ENCODE measurements at places on chromosomes 12 and 14.

GRCh38 chr12:56221232-56221756 lies 428 bp downstream of the RNF41 start:
- no peak for DNase-seq

GRCh38 chr12:10952645-10953044 lies 13.6 kb upstream of the TAS2R14 start:
- DNase-seq = no peak

DNA sequence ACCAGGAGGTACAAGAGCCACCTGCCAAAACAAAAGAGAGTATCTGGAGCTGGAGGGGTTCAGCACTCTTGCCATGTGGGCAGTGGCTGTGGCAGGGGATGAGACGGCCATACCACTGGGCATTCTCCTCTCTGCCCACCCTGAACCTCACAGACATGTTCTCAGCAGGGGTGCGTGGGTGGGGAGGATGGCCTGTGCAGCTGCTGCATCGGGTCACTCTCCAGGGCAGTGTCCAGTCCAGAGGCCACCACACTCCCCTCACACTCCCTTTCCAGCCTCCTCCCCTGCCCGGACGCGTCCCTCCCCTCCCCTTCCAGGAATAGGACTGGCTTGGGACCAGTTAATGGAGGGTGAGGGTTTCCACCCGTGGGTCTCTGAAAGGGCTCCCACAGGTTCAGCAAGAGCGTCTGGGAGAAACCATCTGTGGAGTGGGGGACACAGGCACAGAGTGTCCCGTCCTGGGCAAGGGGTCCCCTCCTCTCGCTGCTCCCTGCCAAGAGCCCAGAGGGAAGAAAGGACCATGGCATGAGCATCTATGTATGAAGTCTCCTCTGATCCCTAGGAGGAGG lies 501 bp downstream of the C1R start:
- DNase-seq = no peak

DNA sequence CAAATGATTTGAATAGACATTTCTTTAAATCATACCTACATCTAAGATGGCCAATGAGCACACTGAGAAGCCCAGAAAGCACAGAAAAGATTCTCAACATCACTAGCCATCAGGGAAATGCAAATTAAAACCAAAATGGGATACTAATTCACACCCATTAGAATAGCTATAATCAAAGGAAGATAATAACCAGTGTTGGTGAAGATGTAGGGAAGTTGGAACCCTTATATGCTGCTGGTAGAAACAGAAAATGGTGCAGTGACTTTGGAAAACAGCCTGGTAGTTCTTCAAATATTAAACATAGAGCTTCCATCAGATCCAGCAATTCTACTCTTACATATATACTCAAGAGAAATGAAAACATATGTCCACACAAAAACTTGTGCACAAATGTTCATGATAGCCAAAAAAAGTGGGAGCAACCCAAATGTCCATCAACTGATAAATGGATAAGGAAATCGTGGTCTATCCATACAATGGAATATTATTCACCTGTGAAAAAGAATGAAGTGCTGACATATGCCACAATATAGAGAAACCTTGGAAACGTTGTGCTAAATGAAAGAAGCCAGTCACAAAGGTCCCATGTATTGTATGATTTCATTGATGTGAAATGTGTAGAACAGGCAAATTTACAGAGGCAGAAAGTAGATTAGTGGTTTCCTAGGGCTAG lies 24.4 kb downstream of the SYNE3 start:
- DNase-seq = no peak

DNA sequence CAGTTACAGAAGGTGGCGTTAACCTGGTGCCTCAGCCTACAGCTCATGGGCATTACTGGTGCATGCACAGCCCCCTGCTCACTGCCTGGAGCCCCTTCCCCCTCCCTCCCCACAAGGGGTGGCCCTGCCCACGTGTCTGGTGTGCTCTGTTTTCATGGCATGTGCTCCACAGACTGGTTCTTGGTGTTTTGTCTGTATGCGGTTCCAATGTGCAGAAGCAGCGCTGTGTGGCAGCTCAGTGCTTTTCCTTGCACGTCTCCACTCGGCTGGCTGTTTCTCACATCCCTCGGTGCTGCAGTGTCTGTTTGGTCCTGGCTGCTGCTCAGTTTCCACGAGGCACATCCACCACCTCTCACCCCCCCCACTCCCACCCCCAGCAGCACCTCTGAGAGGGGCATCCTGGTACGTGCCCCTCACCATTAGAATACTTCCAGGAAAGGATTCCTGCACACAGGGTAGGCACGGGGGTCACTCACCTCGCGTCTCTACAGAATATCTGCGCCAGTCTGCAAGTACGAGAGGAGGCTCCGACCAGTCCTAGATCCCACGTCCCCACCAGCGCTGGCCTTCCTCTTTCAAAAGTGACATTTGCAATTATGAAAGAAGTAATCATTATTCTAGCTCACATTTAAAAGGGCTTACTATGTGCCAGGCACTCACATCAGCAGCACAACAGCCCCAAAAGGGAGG lies 27.1 kb downstream of the DIO3 start:
- no peak for DNase-seq

GRCh38 chr12:124720004-124720680 lies 143.5 kb downstream of the SCARB1 start:
- DNase-seq = peak; percentile 83

- no peak for DNase-seq
Measured at GRCh38 chr12:39277416-39277815, 165.5 kb downstream of the KIF21A start.

DNA sequence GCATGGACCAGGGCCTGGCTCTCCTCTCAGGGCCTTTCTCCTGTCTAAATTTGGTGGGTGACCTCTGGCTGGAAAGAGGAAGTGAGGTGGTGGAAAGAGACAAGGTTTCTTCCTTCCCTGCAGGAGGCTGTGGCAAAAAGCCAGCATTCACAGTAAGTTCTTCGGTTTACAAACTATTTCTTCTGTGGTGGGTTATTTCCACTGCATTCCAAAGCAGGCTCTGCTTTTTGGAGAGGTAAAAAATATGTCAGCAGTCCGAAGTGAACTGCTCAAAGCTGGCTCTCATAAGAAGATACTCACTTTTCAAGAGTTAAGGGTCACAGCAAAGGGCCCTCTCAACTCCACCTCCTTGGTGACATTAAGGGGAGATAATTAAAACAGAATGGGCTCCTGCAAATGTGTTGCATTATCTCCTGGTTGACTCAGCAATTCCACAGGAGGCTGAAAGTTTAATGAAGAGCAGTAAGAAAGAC lies 48.9 kb upstream of the POC1B start:
- DNase-seq = no peak

DNA sequence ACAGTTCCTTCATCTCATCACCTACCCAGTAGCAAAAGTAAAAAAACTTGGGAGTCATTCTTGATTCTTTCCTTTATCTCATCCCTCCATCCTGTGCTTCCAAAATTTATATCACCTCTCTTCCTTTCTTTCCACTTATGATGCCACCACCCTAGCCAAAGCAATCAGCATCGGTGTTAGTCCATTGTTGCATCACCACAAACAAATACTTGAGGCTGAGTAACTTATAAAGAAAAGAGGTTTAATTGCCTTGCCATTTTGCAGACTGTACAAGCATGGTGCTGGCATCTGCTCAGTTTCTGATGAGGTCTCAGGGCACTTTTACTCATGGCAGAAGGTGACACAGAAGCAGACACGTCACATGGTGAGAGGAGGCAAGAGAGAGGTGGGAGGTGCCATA lies 19.8 kb upstream of the CATSPERB start:
- no peak for DNase-seq

GRCh38 chr12:47769234-47770085 lies 3.6 kb upstream of the SLC48A1 start:
- no peak for DNase-seq

DNA sequence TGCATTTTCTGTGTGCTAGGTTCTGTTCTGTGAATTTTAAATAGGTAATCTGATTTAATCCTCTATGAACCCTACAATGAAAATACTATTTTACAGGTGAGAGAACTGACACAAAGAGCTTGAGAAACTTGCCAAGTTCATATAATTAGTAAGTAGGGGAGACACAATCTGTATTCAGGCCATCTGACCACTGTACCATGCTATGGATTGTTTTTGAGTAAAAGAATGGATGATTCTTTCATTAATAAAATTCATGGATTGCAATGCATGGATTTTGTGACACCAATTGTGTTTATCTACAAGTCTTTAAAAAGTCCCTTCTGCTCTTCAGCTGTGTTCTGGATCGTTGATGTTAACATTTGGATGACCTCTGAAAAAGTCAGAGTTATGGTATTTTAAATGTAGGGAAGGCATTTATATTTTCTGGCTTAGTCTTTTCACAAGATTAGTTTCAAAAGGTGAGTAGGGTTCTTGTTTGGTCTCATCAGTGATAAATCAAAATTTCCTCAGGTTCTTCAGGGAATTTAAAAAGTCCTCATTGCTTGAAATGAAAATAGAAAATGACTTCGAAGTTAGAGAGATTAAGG lies 15.4 kb upstream of the DYRK2 start:
- DNase-seq = no peak

DNA sequence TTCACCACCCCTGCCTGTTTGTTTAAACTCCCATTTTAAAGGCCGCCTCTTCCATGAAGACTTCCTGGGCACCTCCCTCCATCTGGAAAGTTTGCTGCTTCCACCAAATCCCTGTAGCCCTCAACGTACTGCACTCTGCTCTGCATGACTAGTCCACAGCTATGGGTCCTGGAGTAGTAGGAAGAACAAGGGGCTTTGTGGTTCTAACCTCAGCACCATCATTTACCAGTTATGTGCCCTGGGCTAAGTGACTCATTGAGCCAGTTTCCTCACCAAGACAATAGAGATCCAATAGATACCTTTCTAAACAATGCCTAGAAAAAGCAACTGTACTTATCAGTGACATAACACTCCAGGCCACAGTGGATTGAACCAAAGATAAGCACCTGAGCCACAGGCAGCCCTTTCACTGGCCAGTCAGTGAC lies 8.5 kb upstream of the LTBP2 start:
- no peak for DNase-seq

DNA sequence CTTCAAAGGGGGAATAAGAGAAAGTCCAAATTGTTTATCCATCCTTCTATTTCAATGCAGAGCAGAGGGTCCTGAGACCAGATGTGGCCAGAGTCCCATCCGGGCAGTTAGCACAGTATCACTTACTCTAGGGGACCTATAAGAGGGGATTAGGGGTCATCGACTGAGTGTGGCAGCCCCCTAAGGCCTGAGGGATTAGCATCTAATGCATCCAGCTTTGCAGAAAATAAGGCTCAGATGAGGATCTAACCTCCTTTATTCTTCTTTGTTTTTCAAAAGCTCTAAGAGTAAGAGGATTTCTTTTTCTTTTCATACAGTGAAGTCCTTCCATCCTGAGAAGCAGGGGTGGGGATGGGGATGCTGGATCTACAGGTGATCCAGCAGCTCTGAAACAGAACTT lies 43.5 kb downstream of the NEUROD4 start:
- peak; percentile 76 for DNase-seq

- no peak for DNase-seq
Measured at GRCh38 chr12:59839514-59839913, 243.7 kb downstream of the SLC16A7 start.

- DNase-seq = no peak
Measured at GRCh38 chr12:42809226-42809625, 219.7 kb upstream of the PRICKLE1 start.

DNA sequence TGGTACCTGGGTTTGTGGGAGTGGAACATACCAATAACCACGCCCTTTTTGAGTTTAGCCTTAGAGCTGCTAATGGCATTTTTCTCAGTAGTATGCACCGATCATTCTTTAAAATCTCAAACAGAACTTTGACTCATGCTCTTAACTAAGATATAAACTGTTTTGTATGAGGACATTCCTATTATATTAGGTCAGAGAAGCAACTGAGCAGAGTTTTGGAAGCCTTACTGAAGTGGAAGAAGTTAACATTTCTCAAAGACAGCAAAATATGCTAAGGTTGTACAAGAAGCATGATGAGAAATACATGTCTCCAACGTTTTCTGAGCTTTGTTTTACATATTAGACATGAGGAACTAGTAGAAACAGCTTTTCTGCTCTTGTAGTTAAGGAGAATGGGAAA lies 819.2 kb downstream of the FSCB start:
- DNase-seq = no peak

GRCh38 chr14:30002859-30003258 lies 75.2 kb upstream of the PRKD1 start:
- DNase-seq = no peak

DNA sequence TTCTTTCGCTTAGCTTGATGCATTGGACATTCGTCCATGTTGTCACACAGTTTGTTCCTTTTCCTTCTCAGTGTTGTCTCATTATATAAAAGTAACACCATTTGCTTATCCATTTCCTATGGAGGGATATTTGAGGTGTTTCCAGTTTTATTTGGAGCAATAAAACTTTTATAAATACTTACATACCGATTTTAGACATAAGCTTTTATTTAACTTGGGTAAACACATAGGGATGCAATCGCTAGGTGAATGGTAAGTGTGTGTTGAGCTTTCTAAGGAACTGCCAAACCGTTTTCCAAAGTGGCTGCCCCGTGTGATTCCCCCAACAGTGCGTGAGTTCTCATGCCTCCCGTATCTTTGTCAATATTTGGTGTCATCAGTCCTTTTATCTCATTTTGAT lies 95.2 kb upstream of the DYNC1H1 start:
- no peak for DNase-seq

DNA sequence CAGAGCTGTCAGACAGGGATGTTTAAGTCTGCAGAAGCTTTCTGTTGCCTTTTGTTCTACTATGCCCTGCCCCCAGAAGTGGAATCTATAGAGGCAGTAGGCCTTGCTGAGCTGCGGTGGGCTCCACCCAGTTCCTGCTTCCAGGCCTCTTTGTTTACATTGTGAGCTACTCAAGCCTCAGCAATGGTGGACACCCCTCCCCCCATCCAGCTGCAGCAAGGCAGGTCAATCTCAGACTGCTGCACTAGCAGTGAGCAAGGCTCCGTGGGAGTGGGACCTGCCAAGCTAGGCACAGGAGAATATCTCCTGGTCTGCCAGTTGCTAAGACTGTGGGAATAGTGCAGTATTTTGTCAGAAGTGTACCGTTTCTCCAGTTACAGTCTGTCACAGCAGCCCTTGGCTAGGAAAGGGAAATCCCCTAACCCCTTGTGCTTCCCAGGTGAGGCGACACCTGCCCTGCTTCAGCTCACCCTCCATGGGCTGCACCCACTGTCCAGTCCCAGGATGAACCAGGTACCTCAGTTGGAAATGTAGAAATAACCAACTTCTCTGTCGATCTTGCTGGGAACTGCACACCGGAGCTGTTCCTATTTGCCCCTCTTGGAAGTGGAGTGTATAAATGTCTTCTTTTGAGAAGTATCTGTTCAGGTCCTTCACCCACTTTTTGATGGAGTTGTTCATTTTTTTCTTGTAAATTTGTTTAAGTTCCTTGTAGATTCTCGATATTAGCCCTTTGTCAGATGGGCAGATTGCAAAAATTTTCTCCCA lies 213.5 kb upstream of the SLC38A2 start:
- no peak for DNase-seq

DNA sequence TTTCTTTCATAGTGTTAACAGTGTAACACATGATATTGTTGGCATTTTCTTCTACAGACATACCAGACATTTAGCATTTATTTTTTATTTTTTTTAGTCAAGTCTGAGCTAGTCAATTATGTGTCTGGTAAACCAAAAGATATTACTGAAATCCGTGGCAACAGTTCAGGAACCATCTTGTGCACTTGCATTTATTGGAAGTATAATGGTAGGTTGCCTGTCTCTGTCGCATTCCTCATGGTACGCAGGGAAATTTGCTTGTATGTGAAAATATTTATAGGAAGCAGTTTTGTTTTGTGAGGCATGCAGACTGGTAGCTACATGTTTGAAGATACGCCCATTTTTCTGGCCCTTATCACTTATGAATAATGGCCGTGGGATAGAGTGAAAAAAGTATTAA lies 186.1 kb upstream of the SLC38A2 start:
- no peak for DNase-seq

Data from WERI-Rb-1 (cell line).